CD4-positive, alpha-beta memory T cell (primary cell): ENCODE measurements at places on chromosomes 13 and 19. TPM values are rescaled to one million over a fixed set of nuclear protein-coding genes. Genes with fewer than 3 reads are reported as not detected.

FXYD5 gene
- total RNA-seq = 484 TPM

DNA sequence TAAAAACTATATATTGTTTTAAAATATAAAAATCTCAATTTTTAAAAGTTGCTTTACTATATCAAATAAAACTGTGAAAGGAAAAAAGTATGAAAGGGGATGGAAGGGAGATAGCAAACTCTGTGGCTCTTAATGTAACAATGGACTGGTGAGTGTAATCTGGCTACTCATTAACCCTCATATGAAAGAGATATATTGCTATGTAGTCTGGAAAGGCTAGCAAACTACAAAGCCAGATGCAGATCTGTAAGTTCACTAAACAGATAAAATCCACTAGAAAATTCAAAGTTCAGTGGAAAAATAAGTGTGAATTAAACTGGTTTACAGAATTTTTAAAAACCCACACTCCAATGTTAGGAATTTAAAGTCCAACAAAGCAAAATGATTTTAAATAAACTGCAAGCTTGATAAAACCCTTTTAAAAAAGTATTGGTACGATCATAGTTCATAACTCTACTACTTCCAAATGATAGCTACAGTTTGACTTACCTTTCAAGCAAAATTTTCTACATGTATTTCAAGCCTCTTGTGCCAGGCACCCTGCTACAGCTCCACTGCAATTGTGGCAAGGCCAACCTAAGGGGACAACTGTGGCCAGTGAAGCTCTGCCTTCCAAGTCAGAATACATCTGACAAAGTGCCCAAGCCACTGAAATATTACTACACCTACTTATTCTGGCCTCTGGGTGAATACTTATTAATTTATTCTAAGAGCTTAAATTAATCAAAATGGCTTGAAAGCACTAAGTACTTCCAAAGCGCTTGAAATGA is 647 bp upstream of the ELF1 start:
- no peak for DNase-seq

GRCh38 chr13:20776751-20777150 is 3.0 kb upstream of the EEF1AKMT1 start:
- no peak for DNase-seq

GRCh38 chr13:45282994-45283393 is 58.0 kb downstream of the TPT1 start:
- no peak for DNase-seq

GRCh38 chr13:33026489-33027152 is 10.4 kb downstream of the KL start:
- DNase-seq = no peak

- DNase-seq = no peak
Observed at GRCh38 chr13:27174766-27175455, 3.3 kb upstream of the USP12 start.
